ENCODE measurements at places on chromosomes 4 and X.

DNA sequence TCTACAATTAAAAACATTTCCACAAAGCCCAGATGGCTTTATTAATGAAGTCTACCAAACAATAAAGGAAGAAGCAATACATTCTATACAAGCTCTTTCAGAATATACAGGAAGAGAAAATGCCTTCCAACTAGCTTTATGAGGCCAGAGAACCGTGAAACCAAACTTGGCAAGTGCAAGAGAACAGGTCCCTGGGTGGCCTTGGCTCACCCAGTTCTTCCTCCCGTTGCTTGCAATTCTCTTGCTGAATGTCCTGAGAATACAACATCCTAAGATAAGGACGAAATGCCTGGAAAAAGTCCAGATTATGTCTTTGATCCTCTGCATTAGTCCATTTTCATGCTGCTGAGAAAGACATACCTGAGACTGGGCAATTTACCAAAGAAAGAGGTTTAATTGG, 204.9 kb downstream of the MAD2L1 start:
- no peak for DNase-seq

DNA sequence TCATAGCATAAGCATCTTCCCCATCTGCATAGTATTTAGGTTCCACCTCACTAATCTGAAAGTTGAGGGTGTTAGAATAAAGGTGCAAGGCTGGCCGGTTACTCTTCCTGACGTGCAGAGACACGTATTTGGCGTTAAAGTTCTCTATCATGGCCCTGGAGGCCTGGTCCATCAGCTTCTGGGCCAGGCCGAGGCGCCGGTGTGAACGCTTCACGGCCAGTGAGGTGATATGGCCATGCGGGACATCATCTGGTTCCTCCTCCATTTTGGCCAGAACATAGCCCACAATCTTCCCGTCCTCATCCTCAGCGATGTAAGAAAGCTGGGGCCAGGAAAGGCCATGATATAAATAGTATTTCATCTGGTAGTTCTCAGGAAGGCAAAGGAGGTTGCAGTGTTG, 425 bp downstream of the NAA11 start:
- DNase-seq, result no peak

- no peak for DNase-seq
Measured at GRCh38 chr4:98446499-98447375, 185.6 kb downstream of the RAP1GDS1 start.

GRCh38 chr4:24805566-24805965, 10.2 kb downstream of the SOD3 start:
- DNase-seq, result no peak

DNA sequence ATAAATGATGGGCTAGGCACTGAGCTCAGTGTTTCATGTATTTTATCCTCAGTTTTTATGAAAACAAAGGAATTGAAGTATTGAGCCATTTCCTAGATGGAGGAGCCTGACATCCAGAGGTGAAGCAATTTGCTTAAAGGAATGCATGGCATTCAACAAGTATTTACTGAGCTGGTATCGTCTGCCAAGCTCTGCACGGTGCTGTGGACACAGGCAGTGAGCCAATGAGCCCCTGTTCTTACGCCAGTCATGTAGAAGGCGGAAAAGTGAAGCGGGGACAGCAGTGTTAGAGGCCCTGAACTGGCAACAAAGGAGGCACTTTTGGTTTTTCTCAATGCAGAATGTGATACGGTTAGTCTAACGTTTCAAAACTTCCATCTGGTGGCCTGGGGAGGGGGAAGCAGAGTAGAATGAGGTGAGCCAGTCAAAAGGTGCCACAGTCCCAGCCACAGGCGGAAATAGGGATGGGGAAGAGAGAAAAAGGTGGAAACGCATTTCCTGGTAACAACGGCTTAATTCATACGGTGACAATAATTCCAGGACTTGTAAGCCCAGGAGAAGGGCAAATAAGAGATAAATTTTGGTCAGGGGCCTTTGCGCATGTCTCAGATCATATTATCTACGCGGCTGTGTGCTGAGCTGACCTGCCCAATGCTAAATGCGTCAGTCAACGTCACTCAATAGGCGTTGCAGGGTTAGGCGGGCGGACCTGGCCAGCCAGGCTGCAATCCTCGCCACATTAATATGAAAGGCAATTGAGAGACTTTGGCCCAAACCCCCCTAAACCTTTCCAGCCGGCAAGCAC, 133.9 kb downstream of the AFAP1 start:
- DNase-seq, result no peak

GRCh38 chrX:88940904-88941303, 193.9 kb downstream of the CPXCR1 start:
- no peak for DNase-seq

GRCh38 chrX:47563801-47564315, 2.9 kb downstream of the ARAF start:
- DNase-seq, result no peak

GRCh38 chr4:112053825-112054350, 91.4 kb upstream of the FAM241A start:
- DNase-seq, result no peak

- no peak for DNase-seq
Measured at GRCh38 chrX:133325422-133325821, 89.9 kb downstream of the GPC4 start.

DNA sequence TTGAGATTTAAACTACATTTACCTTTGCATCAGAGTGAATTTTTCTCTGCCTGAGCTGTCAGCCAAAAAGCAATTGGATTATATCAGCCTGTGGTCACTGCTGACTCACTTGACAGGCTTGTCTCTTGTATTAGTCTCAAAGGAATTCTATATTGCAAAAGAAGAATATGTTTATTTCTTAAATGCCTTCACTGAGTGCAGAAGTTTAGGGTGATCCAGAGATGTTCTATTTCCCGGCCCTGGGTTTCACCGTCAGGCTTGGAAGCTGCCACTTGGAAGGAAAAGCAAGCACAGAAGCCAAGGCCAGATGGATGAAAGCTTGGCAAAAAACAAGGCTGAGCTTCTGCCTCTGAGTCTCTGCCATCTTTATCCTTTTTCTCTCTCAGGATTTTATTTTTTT, 80.9 kb downstream of the FAM114A1 start:
- DNase-seq, result no peak

DNA sequence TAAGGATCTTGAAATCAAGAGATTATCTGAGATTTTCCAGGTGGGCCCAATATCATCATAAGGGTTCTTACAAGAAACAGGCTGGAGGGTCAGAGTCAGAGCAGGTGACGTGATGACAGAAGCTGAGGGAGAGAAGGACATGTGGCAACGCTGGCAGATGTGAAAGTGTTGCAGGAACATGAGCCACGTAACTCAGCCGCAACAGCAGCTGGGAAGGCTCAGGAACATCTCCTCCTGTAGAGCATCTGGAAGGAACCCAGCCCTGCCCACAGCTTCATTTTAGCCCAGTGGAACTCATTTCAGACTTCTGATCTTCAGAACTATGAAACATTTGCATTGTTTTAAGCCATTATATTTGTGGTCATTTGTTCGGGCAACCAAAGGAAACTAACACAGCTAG, 156.3 kb upstream of the VEGFC start:
- DNase-seq, result no peak

DNA sequence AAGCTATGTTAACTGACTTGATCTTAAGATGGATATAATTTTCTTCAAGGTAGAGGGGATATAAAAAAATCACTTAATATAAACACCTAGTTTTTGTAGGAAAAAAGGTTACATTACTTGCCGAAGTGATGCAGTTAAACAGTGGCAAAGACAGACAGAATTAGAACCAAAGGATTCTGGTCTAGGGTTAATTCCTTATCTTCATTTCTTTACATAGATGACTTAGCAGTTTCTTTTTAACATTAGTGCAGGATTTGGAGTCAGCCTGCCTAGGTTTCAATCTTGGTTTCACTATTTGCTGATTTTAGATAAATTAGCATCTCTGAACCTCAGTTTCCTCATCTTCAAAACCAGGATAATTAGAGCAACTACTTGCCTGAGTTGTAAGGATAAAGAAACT, 14.3 kb downstream of the ZAR1 start:
- DNase-seq, result no peak

- no peak for DNase-seq
Measured at GRCh38 chr4:187541666-187542065, 453.9 kb upstream of the ZFP42 start.

GRCh38 chr4:129094347-129094746, 1.0 kb upstream of the SCLT1 start:
- no peak for DNase-seq

DNA sequence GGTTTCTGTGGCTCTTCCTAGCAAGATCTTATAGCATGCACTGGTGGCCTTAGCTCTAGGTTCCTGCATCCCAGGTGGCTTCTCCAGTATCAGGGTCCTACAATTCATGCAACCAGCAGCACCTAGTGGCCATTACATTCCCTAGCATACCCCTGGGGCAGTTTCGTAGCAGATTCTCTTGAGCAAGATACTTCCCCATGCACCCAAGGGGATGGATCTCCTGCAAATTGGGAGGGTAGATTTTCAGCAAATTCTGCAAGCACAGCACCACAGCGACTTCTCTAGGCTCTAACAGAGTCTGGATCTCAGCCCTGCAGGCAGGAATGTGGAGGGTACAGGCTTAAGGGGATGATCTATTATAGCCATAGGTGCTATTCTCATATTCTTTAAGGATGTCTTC, 13.1 kb upstream of the SLC9B1 start:
- peak; percentile 43 for DNase-seq

DNA sequence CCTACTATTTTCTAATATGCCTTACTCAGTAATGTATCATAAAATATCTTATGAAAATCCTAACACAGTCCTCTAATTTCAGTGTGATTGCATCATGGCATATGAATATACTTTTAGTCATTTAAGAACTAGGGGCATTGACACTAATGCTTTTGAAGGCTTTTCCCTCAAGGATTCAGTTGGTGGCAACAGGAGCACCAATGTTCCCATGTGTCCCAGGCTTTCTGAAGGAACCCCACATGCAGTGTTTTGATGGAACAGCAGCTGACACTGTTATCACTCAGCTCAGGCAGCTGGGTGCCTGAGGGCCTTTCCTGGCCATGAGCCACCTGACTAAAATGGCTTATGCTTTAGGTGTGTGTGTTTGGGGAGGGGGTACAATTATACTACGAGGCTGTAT, 348.3 kb downstream of the ARHGAP24 start:
- DNase-seq, result no peak

GRCh38 chr4:45831692-45832091, 292.2 kb downstream of the GABRG1 start:
- no peak for DNase-seq

DNA sequence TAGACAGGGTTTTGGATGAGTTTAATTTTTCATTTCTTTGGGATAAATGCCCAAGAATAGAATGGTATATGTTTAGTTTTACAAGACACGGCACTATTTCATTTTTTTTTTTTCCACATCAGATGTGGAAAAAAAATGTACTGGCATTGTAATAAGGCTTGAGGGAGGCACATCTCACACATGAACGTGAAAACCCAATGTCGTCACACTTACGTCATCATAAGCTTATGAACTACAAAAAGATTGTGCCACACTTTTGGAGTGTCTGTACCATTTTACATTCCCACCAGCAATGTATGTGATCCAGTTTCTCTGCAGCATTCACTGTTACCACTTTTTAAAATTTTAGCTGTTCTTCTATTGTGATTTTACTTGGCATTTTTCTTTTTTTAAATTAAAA, 74.2 kb downstream of the TAF1 start:
- no peak for DNase-seq

DNA sequence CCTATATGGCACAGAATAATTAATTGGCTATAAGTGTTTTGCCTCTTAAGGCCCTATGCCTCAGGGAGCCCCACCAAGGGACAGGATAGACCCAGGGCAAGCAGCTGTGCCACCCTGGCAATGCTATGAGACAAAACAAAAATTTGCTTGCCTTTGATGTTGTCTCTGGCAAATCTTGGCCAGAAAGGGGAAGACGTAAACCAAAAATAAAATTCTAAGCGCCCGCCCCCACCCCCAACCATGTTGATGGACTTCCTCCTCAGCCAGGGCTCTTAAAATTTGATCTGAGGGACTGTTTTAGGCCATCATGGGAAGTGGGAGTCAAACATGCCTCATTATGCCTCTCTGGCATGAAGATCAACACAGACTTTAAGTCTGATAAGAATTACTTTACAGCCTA, 130.5 kb upstream of the APOOL start:
- DNase-seq, result no peak

DNA sequence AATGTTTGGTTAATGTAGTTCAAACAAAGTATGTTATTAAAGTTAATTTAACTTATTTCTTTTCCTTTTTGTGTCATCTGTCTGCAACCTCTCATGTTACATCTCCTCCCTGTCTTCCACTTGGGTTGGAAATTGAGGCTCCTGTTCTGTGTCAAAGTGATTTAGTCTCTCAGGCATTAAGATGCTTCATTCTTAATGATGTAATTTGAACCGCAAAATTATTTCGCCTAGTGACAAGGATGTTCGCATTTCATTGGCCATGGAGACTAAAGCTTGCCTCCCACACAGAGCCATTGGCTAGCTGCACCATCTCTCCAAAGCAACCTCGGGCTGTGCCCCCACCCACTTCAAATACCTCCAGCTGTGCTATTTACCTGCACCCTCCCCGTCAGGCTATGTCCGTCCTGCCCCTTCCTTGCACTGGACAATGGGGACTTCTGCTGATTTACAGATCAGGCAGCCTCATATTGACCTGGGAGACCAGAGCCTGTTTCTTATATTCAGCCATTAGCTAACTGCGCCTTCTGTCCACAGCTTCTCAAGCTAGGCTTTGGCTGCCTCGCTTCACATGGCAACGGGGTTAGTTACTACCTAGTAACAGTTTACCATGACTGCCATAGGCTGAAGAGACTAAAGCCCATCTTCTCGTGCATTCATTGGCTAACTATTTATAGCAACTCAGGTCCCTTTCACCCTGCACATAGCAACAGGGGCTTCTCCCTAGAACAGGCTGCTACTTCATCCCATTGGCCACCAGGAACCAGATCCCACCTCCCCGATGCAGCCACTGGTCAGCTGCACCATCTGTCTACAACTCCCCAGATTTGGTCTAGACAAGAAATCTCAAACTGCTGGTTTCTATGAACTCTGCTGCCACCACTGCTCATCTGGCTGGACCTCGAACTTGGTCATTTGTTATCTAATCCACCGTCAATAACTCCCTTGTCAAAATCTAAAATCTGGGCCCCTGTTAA, 8.6 kb upstream of the ZNF157 start:
- DNase-seq, result peak; percentile 68

DNA sequence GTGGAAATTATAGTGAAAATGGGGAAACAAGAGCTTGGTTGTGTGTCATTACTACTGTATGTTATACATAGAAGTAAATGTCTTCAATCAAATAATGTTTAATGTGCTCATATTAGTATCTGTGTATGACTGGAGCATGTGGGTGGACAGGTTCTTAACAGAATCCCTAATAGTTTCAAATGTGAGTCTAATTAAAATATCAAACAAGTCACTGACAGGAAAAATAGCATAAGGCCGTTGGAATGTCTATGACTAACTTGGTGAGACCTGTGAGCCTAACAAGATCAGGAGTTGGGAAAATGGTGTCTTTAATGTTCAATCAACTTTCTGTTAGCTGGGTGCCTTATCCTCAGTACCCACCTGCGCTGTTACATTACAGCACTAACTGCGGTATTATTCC, 6.2 kb upstream of the CXCL3 start:
- DNase-seq, result no peak

Measured in NT2/D1 (cell line).